Esophagus muscularis mucosa (tissue), 4 donors: ENCODE measurements at places on chromosomes 11 and 22.

DNA sequence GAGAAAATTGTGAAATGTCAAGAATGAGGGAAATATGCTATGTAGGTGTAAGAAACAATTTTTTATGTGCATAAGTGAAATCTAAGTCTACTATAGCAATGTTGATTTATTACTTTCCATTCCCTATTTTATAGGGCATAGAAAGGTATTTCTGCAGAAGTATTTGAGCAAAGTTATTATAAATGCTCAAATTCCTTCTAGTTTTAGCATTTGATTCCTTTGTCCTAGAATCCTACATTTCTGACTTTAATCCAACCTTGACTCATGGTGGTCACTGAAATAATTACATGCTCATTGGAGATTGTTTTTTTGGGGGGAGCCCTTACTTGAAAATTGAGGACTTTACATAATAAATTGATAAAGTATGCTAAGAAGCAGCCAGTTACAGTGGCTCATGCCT is 716.6 kb upstream of the LUZP2 start:
- no peaks in the 10 kb centered on the region for H3K27me3 ChIP-seq
- no peak for DNase-seq
- H3K4me3 ChIP-seq: no peak overlapping the region
- H3K4me1 ChIP-seq: no peaks in the 10 kb centered on the region
- no peak overlapping the region for H3K27ac ChIP-seq

GRCh38 chr11:130670200-130670599 is 221.8 kb downstream of the ADAMTS15 start:
- H3K4me3 ChIP-seq: no peak overlapping the region
- H3K27me3 ChIP-seq: no peaks in the 10 kb centered on the region
- peaks cover 24% of the 10 kb centered on the region for H3K4me1 ChIP-seq
- H3K36me3 ChIP-seq: no peaks in the 10 kb centered on the region
- DNase-seq: no peak

DNA sequence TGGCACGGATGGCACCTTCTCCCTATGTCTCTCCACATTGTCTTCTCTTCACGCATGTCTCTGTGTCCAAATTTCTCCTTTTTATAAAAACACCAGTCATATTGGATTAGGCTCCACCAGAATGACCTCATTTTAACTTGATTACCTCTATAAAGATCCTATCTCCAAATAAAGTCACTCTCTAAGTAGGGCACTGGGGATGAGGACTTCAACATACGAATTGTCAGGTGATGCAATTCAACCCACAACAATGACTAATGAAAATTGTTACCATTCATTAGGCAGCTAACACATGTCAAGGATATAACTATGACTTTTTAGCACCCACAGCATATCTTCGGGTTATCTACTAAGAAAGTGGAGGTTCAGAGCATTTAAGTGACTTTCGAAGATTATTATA is 55.5 kb upstream of the USP47 start:
- H3K27me3 ChIP-seq: no peaks in the 10 kb centered on the region
- peak; percentile 34 for DNase-seq
- no peaks in the 10 kb centered on the region for H3K36me3 ChIP-seq
- no peak overlapping the region for H3K4me3 ChIP-seq
- H3K27ac ChIP-seq: no peak overlapping the region

GRCh38 chr11:96156379-96156722 is 186.6 kb downstream of the MAML2 start:
- peaks cover 60% of the 10 kb centered on the region for H3K4me1 ChIP-seq
- peak overlapping the region; percentile 84 for H3K27ac ChIP-seq
- H3K27me3 ChIP-seq: no peaks in the 10 kb centered on the region
- H3K36me3 ChIP-seq: no peaks in the 10 kb centered on the region
- peak overlapping the region; percentile 26 for H3K4me3 ChIP-seq
- no peak for DNase-seq

DNA sequence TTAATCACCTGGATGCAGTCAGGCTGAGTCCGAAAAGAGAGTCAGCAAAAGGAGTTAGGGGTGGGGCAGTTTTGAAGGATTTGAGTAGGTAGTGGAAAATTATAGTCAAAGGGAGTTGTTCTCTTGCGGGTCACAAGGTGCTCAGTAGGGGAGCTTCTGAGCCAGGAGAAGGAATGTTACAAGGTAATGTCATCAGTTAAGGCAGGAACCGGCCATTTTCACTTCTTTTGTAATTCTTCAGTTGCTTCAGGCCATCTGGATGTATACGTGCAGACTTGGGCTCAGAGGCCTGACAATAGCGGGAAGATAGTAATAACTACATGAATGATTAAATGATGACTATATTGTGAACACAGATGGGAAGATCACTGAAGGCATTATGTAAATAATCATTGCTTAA is 6.2 kb downstream of the SC5D start:
- H3K4me1 ChIP-seq: peaks cover 40% of the 10 kb centered on the region
- no peaks in the 10 kb centered on the region for H3K36me3 ChIP-seq
- H3K27ac ChIP-seq: no peak overlapping the region
- H3K4me3 ChIP-seq: no peak overlapping the region
- H3K27me3 ChIP-seq: no peaks in the 10 kb centered on the region

- no peak for DNase-seq
- H3K36me3 ChIP-seq: no peaks in the 10 kb centered on the region
- H3K4me1 ChIP-seq: no peaks in the 10 kb centered on the region
- H3K27me3 ChIP-seq: no peaks in the 10 kb centered on the region
Observed at GRCh38 chr11:19589567-19590260, 122.9 kb upstream of the NAV2 start.

DNA sequence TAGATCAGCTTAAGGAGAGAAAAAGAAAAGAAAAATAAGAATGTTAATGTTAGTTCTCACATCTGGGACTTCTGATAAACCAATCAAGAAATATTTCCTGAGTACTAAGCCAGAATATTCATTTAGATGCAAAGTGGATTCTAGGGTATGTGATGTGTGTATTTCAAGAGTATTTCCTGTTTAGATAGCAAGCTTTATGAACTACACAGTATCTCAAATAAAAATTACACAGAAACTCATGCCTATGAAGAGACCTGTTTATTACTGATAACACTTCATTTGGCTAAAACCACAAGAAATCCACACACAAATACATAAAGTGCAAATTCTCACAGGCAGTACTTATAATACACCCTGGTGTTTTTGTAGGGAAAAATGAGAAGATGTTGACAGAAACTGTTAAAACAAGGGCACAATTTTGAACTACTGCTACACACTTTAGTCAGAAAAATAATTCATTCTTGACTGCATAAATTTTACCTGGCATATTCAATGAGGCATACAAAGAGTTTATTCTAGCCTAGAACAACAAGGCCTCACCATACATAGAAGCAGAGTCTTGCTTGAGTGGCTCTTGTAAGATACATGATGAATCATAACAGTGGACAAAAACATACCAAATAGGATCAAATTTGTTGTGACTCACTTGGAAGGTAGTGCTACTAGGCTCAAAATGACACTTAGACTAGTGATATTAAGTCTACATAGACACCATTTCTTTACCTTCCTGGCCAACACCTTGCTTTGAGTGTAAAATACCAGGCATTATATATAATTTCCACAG is 18.8 kb upstream of the P4HA3 start:
- no peak overlapping the region for H3K4me3 ChIP-seq
- DNase-seq: no peak
- no peak overlapping the region for H3K27ac ChIP-seq
- peaks cover 21% of the 10 kb centered on the region for H3K4me1 ChIP-seq
- H3K36me3 ChIP-seq: no peaks in the 10 kb centered on the region

GRCh38 chr11:35077709-35078469 is 61.1 kb upstream of the CD44 start:
- no peaks in the 10 kb centered on the region for H3K36me3 ChIP-seq
- peak overlapping the region; percentile 20 for H3K27ac ChIP-seq
- peaks cover 12% of the 10 kb centered on the region for H3K4me1 ChIP-seq
- no peaks in the 10 kb centered on the region for H3K27me3 ChIP-seq
- DNase-seq: no peak

DNA sequence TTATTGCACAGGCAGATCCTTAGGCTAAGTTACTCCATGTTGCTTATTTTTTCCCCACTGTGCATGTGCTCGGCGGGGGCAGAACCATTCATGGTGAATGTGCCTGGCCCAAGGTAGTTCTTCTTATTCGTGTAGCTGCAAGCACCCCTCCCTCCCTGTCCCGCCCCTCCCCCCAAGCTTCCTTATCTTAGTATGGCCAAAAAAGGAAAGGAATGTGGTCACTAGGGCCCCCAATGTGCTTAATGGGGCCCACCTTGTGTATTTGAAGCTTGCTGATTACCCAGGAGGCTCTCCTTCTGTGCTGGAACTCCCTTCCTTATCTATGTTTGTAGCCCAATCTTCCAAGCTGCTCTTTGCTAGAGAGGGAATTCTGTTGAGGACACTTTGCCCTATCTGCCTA is 1259.7 kb upstream of the RAG2 start:
- no peaks in the 10 kb centered on the region for H3K4me1 ChIP-seq
- no peak overlapping the region for H3K4me3 ChIP-seq
- no peaks in the 10 kb centered on the region for H3K27me3 ChIP-seq

DNA sequence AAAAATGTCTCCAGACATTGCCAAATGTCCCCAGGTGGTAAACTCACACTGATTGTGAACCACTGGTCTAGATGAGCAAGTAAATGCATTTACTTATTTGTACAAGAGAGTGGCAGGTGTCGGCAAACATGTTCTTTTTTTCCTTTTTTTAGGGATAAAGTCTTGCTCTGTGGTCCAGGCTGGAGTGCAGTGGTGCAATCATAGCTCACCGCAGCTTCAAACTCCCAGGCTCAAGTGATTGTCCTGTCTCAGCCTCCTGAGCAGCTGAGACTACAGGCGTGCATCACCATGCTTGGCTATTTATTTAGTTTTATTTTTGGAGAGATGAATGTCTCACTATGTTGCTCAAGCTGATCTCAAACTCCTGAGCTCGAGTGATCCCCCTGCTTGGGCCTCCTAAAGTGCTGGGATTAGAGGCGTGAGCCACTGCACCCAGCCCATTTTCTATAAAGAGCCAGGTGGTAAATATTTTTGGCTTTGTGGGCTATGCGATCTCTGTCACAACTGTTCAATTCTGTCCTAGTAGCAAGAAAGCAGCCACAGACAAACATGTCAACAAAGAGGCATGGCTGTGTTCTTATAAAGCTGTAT is 1.4 kb downstream of the VPREB1 start:
- no peak overlapping the region for H3K27ac ChIP-seq
- no peaks in the 10 kb centered on the region for H3K27me3 ChIP-seq
- H3K36me3 ChIP-seq: no peaks in the 10 kb centered on the region
- no peak overlapping the region for H3K4me3 ChIP-seq
